ENCODE measurements at places on chromosomes 3 and 15.

DNA sequence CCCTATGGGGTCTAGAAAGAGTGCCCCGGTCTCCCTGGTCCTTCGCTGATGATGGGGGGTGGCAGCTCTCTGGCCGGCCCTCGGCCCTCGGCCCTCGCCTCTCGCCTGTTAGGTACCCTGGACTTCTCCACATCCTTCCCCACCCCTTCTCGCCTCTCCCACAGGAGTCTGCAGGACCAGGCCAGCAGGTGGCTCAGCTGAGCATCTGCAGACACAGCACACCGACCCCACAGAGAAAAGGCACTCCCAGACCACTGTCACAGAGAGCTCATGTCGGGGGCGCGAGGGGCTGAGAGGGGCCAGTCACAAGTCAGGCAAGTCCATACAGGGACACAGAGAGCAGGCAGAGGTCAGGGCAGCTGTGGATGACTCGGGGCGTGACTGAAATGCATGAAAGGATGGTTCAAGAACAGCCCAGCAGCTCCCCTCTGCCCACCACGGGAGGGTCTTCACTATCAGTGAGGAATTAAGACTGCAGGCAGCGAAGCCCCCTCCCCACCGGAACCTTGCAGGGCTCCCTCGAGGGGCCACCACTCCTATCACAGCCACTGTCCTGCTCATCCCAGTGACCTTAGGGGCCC is 181.7 kb upstream of the NSMCE3 start:
- no peak for DNase-seq

GRCh38 chr3:148214705-148215104 is 483.0 kb upstream of the AGTR1 start:
- DNase-seq = no peak

- no peak for DNase-seq
These were observed 35.6 kb downstream of the ZXDC start for GRCh38 chr3:126439968-126440708.

DNA sequence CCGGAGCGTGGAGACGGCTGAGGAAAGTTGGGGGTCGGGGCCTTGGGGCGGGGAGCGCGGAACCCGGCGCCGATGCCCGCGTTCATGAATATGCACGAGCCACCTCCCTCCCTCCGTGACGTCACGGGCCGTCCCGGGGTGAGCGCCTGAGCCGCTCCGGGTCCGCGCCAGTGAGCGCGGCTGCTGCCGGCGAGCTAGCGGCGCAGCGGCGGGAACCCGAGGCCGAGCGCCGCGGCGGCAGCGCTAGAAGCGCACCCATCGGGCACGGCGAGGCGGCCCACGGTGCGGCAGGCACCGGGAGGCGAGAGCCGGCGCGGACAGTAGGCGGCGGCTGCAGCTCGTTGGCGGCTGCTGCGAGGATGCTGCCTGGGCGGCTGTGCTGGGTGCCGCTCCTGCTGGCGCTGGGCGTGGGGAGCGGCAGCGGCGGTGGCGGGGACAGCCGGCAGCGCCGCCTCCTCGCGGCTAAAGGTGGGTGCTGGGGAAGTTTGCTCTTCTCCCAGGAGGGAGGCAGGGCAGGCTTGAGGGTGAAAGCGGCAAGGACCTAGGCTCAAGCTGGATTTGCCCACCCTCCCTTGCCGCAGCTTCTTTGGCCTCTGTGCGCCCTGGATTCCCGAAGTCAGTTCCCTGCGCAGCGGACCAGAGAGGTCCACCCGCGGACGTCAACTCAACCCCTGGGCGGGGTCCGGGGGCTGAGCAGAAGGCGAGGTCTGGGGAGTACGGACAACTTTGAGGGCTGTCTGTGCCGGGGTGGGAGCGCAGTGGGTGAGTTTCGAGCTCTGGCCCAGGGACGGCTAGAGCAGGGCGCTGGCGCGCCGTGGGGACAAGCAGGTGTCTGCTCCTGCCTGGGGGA is at the start of gene CLSTN2:
CLSTN2 (plus strand) TSS at position 170 of the 850 bp plus-strand sequence.
- no peak for DNase-seq

GRCh38 chr15:81498294-81498693 is 124.3 kb upstream of the TMC3 start:
- DNase-seq = no peak

DNA sequence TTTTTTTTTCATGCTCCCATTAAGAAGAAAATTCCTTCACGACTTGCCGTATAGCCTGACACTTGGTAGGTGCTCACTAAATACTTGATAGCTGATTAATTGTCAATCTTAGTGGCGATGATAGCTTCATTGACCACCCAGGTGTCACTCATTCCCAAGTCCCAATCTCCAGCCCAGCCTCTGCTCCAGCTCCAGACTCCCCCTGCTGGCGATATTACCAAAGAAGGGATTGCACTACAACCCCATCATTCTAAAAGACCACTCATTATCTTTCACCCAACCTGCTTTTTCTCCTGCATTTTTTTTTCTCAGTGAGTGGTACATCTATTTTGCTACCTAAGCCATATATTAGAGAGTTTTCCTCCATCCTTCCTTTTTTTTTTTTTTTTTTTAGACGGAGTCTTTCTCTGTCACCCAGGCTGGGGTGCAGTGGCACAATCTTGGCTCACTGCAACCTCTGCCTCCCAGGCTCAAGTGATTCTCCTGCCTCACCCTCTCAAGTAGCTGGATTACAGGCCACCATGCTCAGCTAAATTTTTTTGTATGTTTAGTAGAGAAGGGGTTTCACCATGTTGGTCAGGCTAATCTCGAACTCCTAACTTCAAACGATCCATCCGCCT is 19.5 kb upstream of the COMMD2 start:
- DNase-seq = peak; percentile 2

DNA sequence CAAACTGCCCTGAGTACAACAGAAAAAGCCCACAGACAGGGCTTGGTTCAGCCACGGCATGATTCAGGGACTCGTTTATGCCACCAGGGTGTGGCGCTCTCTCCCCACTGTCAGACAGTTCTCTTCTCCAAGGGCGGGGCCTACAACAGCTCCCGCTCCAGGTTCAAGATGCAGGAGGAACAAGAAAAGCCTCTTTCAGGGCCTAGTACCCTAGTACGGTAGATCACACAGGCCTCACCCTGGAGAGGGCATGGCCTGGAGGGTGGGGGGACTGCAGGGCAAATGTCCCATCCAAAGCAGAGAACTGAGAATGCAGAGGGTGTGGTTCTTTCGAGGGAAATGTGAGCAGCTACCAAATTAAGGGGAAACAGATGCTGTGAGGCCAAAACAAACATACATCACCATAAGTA is 12.0 kb downstream of the MESD start:
- no peak for DNase-seq

DNA sequence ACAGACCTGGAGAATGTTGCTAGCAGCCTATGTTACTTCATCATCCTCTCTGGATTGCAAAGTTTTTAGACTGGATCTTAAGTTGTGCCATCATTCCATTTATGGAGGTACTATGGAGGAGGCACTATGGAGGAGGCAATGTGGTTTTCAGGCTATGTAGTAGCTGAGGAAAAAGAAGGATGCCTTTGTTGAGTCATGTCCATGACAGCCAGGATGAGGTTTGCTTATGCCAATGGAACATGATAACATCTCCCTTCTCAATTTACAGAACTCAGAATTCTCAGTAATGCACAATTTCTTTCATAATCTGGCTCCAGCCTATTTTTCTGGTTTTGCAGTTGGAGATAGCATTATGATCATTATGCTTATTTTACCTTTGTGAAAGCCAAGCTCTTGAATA is 65.9 kb upstream of the TMEM108 start:
- no peak for DNase-seq

DNA sequence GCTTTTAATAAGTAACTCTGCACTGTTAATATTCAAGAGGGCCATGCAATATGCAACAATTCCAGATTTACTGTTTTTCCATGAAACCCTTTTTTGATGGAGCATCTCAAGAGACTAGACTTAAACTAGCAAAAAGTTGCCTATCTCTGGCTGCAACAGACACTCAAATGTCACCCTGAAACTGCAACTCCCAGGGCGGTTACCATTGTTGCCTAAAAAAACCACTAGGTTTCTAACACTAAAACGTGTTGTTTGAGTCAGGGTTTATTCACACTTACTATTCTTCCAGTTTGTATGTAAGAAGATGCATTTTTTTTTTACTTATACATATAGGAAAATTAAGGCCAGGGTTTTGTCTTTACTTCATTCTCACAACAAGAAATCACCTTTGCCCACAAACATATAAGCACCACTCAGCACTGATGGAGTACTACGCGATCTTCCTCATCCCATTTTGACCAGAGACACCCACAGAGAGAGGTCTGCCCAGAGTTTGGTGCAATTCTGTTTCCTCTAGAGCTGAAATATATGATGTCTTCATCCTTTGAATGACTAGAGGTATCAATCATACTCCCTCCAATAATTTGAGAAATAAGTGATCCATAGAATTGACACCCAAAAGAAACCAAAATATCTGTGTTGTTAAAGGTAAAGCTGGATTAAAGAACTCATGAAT is 124.0 kb upstream of the SNTN start:
- DNase-seq = no peak

GRCh38 chr3:83321891-83322290 is 1560.4 kb upstream of the GBE1 start:
- no peak for DNase-seq

GRCh38 chr15:90869601-90870353 is 1.4 kb downstream of the FURIN start:
- no peak for DNase-seq

GRCh38 chr3:111901637-111902036 is 42.6 kb downstream of the PHLDB2 start:
- no peak for DNase-seq

DNA sequence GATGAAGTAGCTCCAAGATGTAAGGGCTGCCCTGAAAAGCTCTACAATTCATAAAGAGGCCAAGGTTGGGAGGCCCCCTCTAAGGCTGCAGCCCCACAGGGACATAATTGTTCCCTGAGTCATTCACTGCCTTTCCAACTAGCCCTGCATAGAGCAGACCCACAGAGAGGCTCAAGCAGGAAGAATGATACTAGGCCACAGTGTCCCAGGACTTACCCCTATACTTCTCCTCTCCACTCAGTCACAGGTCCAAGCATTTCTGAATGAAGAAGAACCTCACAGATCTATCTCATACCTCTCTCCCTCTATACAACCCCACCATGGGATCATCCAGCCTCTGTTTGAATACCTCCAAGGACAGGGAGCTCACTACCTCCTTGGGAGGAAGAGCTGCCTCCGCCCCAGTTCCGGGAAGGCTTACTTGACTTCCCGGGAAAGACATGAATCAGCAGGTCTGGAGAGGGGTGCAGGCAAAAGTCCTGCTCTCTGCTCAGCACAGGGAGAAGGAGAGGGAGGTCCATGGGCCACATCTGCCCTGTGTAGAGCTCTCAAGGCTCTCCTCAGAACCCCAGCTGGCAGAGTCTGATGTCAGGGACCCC is 6.9 kb upstream of the SKIC8 start:
- DNase-seq = no peak

DNA sequence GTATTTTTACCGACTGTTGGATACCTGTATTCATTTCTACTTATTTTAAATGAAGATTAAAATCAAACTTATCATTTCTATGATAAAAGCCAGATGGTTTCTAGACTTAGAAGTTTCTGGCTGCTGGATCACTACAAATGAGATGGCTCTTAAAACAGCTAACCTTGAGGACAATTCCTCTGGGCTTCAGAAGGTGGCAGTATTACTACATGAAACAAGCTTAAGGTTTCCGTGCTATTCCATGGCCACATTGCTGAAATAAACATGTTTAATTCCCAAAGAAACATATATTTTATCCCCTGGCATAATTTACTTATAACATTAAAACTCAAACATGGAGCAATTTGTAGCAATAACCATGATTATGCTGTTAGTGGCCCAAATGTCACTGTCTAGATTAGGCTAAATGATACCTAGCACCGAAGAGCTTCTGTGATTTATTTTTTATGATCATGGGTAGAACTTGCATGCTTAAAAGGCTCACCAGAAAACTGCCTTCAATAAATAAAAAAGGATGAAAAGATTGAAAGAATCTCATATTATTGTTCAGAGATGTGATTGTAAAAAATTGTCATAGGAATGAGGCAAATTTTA is 204.0 kb upstream of the NANOGP8 start:
- DNase-seq = no peak

Data from stimulated activated CD8-positive, alpha-beta memory T cell treated with anti-CD3 and anti-CD28 coated beads, Interleukin-2, amount 100 ng/mL, for 1 hour (primary cell).